Astrocyte (in vitro differentiated cells and primary cell): ENCODE measurements at places on chromosomes 7 and 10.
A peak's percentile ranks its signal among the peaks of the same experiment; 100 is the strongest.

DNA sequence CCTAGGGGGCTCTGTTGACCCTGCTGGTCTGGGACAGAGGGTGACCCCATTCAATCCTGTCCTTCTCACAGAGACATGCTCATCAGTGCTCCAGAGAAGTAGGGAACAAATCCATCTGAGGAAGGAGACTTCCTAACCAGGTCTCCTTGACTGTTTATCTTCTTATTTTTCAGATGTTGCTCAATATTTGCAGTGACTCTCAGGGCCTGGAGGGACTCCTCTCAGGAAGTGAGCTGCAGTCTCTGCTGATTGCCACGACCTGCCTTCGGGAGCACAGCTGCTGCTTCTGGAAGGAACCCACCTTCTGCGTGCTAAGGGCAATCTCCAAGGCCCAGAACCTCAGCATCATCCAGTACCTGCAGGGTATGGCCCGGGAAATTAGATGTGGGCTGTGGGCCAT lies 41.0 kb downstream of the WDFY4 start:
- DNase-seq: no peak

DNA sequence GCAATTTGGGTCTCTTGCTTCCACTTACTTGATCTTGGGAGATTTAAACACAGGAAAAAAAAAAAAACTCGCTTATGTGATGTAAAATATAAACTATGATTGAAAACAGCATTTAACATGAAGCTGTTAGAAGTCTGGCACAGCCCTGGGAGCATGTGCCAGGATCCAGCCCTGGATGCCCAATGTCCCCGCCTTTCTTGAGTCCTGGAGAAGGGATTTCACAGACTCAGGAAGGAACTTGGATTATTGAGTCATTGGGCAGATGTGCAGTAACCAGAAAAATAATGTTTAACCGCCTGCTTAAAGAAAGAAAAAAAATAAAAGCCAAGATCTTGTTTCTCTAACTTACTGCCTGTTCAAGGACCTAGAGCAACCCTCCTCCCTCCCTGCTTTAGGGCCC lies 3.7 kb upstream of the JCAD start:
- DNase-seq: peak; percentile 54

GRCh38 chr7:75624134-75624832 lies 114.5 kb downstream of the HIP1 start:
- peak; percentile 26 for DNase-seq

- no peak for DNase-seq
Measured at GRCh38 chr7:100156331-100157068, 2.0 kb downstream of the TRAPPC14 start.

DNA sequence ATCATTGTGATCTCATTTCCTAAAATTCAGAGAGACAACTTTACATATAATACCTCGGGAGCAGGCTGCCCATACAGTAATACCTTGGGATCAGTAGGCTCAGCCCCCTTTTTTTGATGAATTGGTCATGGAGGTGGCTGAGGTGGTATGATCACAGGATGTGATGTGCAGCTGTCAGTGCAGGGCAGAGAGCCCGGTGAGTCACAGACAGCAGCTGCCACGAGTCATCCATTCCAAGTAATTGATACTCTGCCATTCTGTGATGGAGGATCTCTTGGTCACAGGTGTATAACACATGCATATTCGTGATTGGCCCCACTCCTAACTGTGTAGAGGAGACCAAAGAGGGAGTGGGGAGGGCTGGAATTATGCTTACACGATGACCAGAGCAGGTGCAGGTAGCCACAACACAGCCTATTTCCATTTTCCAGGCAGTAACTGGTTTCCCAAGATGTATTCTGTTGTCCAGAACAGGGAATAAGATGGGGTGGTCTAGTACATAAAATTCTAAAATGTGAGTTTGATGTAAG lies 14.1 kb downstream of the NRCAM start:
- no peak for DNase-seq

DNA sequence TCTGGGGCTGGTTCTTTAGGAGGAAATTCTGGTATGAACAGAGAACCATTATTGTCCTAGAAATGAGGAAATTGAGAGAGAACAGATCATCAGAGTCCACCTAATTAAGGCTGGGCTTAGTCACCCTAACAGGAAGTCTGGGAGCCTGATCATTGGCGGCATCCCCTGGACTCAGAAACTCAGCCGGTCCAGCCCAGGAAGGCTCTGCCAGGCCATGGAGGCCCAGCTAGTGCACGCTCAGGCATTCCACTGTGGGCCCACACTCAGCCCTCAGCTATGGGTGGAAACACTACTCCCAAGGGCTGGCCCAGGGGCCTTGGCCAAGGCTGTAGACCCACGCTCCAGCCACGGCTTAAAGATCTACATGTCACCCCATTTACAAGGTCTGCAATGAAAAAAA lies 109.2 kb downstream of the PTPN20 start:
- DNase-seq: peak; percentile 26

DNA sequence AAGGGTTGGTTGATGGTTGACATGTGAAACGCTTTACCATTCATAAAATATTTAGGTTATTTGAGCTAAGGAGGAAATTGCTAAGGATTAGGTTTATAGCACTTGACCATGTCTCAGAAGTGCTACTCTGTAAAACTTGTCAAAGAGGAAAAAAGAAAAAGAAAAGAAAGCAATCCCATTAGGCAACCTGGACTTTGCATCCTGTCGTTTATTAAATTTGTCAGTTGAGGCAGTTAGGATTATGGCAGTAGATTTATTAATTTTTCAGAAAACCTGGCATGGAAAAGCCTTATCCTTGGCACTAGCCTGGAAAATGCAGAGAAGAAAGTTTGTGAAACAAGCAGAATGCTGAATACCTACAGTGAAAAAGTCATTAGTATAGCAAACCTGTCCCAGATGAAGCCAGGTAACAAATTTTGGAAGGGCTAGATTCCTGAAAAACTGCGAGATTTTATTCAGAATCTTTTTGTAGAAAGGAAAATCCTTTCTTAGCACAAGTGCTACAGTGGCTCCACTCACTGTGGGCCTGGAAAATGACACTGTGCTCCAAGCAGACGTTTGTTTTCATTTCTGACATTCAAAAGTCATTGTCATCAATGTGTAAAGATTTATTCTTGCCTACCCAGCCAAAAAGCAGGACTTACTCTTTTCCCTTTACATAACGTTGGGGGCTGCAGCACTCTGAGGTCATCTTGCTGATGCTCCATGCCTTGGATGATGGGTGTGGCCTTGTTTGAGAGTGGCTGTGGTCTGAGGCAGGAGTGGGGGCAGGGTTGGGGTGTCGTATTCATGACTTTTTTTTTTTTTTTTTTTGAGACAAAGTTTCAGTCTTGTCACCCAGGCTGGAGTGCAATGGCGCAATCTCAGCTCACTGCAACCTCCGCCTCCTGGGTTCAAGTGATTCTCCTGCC lies 664.9 kb downstream of the SUGCT start:
- DNase-seq: no peak

DNA sequence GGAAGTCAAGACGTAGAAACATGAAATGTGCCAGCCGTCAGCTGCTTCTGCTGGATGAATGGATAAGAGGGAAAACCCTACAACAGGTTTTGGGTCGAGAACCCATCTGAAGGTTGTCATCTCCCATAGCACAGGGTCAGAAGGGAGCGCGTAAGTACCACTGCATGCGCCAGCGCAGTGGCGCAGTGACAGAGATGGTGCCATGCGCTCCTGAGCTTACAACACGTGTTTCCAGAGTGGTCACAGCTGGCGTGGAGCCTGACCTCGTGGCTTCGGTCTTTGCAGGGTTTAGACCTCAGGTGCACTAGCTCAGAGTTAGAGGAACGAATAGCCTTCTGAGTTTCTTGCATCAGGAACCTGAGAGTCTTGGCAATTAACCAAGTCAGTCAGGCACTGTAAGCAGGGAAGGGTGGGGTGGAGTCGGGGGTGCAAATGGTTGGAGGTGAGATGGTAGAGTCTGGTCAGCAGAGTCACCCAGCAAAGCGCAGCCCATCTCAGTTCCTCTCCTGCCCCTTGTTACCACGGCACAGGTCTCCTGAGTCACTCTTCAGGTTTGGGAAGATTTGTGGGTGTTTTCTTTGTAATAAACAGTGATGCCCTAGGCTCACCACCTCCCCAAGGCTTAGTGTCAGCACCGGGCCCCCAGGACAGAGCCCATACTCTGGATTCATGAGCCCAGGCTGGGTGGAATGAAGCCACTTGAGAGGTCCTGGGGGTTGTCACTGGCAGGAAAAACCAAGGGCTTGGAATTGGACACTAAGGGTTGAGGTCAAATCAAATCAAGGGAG lies 84.1 kb upstream of the PPIF start:
- DNase-seq: no peak

- no peak for DNase-seq
Measured at GRCh38 chr7:107527196-107527595, 36.5 kb downstream of the COG5 start.

GRCh38 chr10:16585103-16585502 lies 63.4 kb upstream of the C1QL3 start:
- no peak for DNase-seq

- no peak for DNase-seq
Measured at GRCh38 chr10:84845628-84846261, 517.4 kb downstream of the CCSER2 start.

- DNase-seq: no peak
Measured at GRCh38 chr7:22355620-22356009, 1.3 kb downstream of the RAPGEF5 start.

DNA sequence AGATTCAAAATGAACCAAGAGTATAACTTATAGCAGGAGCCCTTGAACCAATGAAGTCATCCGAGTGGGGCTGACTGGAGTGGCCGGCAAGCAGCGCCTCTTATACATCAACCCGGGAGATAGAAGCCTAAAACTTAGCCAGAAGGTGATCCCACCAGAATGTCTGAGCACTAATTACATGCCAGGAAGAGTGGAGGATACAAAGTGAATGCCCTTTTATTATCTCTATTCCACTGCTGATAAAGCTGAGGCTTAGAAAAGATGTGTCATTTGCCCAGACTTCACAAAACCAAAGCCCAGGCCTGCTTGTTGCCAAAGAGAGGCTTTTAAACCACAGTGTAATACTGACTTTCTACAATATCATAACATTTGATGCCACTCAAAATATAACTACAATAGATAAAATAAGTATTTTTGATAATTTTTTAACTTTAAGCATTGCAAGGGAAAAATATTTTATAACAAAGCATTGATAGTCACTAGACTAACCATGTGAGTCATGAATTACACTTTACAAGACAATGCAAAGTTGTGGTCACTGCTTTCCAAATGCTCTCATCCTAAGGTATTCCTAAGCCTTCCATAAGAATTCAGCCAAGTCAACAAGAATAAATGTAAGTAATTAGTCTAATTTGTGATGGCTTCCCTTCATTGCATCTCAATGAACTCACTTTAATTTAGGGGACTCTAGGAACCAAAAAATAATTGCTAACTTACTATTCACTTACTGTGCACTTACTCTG lies 58.6 kb upstream of the ARID5B start:
- peak; percentile 94 for DNase-seq

DNA sequence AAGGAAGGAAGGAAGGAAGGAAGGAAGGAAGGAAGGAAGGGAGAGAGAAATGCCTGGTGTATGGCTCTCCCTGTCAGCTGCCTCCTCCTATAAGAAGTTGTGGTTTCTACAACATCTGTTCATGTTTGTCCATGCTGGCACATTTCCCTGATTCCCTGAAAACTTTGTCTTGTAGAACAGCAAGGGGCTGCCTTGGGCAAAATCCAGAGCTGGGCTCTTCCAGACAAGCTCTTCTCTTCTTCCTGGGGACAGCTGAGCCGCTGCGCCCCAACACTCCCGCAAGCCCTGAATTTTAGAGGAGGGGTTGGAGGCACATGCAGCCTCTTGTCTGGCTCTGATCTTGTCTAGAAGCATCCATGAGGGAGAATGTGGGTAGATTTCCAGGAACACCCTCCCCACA lies 282.0 kb upstream of the ADARB2 start:
- DNase-seq: no peak

DNA sequence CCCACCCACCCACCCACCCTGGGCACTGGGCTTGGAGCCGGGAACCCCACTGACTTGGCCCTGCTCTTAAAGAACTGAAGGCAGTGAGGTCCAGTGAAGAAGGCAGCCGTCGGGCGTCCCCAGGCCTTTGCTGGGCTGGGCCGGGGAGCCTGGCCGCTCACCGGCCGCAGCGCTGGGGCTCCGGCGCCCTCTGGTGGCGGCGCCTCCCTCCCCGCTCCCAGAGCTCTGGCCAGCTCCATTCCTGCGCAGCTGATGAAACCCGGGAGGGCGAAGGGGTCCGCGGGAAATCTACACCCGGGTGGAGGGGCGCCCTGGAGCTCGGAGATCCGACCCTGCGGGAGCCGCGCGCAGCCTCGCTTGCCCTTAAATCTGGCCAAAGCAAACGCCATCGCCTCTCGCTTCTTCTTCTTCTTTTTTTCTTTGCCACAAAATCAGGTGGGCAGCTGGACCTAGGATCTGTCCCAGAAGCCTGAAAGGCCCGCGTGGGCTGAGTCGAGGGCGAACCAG lies 1.7 kb upstream of the CXCL12 start:
- no peak for DNase-seq

DNA sequence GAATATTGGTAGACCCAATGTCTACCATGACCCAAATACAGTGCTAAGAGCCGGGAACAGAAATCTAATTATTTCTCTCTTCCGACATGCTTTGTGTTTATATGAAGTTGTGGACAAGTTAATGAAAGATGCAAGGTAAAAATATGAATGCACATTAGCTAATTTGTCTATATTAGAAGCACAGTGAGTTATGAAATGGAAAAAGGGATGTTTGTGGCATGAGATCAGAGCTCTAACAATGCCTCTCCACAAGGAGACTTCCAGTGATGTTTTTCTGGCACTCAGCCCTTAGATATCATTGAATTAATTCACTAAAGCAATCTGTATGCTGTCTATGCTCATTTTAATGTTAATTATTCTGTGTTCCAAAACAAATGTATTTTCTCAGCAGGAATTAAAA lies 897.2 kb downstream of the CNTNAP2 start:
- peak; percentile 6 for DNase-seq

GRCh38 chr7:2734084-2734686 lies 46.2 kb downstream of the AMZ1 start:
- no peak for DNase-seq

DNA sequence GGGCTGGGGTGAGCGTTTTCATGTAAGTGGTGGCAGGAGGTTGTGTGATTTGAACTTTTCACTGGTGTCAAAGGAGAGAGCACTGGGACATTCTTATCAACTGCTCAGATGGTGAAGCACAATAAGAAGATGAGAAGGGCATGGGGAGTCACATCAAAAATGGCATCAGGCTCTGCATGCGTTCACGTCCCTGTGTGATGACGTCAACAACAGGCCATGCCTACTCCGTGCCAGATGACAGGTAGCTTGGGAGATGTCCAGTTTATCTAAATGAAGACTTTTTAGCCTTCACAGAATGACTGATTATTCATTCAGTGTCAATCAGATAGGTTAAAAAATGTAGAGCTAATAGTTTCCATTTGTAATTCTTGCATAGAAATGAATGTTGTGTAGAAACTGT lies 264.3 kb upstream of the POM121L12 start:
- no peak for DNase-seq
